CD4-positive, alpha-beta T cell treated with Interleukin-17A for 4 hours (primary cell): ENCODE measurements at places on chromosomes 4 and X.

GRCh38 chrX:31280580-31280979 is 208.7 kb upstream of the FTHL17 start:
- no peak for DNase-seq

DNA sequence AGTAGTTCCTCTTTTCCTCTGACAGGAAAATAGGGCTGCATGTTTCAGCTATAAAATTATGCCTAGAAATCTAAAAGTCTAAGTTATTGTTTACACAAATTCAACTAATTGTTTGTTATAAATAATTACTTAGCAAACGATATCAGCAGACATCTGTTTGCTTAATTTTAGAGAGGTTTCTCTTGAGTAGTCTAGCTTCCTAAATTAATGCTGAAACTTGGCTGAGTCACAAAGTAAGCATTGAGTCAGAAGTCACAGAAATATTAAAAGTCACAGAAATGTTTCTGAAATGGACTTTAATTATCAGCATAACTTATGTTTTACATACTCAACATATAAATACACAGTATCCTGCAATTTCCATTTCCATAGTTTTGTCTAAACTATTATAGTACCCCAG is 1044.0 kb downstream of the CCSER1 start:
- no peak for DNase-seq

GRCh38 chr4:53921856-53922255 is 142.5 kb downstream of the CHIC2 start:
- no peak for DNase-seq

DNA sequence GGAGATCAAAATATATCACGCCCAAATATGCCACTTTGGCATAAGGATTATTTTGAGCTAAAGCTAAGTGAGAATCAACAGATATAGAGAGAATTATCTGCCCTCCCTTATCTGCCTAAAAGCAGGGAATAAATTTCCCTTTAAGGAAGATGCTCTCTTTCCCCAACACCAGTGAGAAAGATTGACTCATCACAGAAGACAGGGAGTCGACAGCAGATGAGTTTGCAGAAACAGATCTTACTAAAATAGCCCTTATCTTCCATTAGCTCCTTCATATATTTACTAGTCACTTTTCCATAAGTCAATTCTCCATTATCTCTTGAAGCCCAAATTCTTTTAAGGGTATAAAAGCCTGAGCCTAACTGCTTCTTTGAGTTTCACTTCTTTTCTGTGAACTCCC is 156.6 kb downstream of the CAMK2D start:
- DNase-seq = no peak

DNA sequence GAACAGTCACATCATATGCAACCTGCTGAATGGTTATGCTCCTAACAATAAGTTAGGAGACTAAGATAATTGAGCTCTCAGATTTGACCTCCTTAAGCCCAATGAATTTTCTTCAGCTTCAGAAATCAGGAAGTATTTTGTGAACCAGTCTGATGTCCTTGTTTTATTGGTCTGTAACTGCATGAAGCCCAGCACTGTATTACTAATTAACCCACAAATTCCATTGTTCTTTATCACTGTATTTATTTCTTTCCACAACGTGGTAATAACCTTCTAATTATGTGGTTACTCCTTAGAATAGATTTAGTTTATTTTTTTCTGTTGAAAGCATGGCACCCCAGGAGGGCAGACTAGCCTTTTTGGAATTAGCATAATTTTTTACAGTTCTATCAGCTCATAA is 3.9 kb upstream of the MFAP3L start:
- no peak for DNase-seq

GRCh38 chrX:111624169-111624568 is 56.8 kb upstream of the ALG13 start:
- DNase-seq = no peak

GRCh38 chr4:112938461-112939058 is 110.9 kb upstream of the ANK2 start:
- no peak for DNase-seq

- no peak for DNase-seq
Observed at GRCh38 chrX:110509755-110510532, 151.3 kb downstream of the RTL9 start.

DNA sequence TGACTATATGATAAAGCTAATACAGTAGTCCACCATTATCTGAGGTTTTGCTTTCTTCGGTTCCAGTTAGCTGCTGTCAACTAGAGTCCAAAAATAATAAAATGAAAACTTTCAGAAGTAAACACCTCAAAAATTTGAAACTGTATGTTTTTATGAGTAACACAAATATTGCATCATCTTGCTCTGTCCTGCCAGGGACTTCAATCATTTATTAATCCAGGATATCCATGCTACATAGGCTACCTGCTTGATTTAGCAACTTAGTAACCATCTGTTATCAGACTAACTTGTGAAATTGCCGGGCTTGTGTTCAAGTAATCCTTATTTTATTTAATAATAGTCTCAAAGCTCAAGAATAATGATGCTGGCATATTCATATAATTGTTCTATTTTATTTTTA is 1537.8 kb upstream of the PABPC4L start:
- no peak for DNase-seq

DNA sequence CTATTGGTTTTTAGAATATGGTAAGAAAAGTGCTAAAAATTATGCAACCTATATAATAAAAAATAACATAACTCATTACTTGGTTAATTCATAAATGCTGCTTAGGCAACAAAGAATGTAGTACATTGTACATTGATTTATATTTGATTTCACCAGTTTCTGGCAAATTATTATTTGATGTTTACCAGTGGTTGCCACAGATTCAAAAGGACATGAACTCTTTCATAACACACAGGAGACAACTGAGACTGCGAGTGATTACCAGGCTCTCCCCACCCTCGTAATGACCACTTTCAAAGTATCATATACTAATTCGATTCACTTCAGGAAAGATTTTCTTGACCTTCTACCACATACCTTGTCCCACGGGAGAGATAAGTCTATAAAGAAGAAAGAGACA is 158.5 kb downstream of the NR3C2 start:
- DNase-seq = no peak

- DNase-seq = no peak
Observed at GRCh38 chr4:40322811-40323210, 12.3 kb upstream of the CHRNA9 start.

DNA sequence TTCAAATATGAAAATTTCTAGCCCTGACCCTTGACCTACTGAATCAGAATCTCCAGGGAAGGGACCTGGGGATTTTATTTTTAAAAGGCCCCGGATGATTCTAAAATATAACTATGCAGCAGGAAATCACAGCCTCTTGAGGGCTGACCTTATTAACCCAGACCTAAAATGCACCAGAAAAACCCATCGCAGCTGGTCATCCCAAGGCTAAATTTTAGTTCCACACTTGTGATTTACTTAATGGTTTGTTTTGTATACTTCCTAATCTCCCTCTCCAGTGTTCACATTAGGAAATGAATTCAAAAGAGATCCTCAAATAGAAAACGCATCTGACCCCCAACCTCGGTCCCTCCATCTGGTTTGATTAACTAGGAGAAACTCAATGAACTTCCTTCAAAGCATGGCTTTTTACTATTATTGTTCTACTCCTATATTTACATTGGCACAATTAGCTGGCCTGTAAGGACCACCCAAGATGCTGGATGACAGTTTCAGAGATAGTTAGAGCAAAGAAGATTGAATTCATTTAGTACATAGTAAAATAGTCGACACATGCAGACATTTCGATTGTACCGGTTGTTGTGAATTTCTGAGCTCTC is 147.8 kb upstream of the MED14 start:
- no peak for DNase-seq
